Stimulated activated naive CD4-positive, alpha-beta T cell (primary cell): ENCODE measurements at places on chromosomes 1 and 21.

- no peak for DNase-seq
Measured at GRCh38 chr1:212485913-212486618, 53.3 kb downstream of the NENF start.

GRCh38 chr1:201518071-201518470 lies 11.1 kb upstream of the CSRP1 start:
- no peak for DNase-seq

DNA sequence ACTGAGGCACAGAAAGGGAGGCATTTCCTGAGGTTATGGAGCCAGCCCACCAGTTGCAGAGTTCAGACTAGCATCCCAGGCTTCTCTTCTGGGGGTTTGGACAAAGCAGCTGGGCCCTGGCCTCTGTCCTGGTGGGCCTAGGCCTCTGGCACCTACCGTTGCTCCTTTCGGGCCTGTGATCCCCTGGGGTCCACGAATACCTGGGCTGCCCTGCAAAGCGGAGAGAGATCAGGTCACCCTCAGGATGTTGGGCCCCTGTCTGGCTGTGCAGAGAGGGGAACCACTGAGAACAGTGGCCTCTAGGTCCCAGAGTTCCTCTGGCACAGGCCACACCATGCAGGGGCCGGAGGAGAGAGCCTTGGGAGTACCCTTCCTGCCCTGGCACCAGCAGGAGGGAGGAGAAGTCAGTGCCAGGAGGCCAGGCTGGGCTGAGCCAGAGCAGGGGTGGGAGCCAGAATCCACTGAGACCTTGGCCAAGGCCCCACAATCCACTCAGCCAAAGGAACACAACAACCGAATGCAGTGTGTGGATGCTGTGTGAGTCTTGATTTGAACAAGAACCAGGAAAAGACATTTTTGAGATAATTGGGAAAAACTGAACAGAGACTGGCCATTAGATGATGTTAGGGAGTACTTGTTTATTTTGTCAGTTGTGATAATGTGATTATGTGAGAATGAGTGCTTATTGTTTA lies 8.9 kb downstream of the COL9A2 start:
- no peak for DNase-seq

DNA sequence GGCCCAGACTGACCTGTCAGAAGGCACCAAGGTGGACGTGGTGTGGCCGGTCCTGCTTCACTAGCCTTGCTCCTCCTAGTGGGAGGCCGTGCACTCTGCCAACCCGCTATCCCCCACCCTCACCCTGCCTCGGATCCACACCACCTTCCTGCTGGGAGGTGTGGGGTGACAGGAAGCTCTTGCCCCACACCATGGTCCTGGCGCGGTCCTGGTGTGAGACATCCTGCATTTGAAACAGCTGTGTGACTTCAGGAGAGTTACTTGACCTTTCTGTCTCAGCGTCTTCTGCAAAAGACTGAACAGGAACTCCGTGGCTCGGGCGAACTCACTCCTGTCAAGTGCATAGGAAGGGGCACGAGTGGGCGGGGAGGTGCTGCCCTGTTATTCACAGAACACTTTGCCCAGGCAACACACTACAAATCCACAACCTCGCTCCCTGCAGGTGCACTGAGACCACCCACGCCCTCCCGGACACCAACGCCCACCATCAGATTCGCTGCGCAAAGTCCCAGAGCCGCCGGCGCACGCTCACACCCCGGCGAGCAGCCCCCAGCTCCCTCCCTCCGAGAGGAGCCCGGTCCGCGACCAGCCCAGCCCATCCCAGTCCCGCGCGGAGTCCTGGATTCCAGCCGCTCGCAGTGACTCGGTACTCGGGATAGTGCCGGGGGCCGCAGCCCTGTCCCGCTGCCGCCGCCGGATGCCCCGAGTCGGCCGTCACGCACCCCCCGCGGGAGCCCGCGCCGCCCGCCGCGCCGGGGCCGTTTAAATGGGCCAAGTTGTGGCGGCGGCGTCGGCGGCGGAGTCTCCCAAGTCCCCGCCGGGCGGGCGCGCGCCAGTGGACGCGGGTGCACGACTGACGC lies at the start of gene SAMD11:
Gene SAMD11, plus strand, starts transcription at position 793 of the 860 bp plus-strand sequence. CDS start 509 bp downstream, outside the sequence.
- DNase-seq = peak; percentile 25

DNA sequence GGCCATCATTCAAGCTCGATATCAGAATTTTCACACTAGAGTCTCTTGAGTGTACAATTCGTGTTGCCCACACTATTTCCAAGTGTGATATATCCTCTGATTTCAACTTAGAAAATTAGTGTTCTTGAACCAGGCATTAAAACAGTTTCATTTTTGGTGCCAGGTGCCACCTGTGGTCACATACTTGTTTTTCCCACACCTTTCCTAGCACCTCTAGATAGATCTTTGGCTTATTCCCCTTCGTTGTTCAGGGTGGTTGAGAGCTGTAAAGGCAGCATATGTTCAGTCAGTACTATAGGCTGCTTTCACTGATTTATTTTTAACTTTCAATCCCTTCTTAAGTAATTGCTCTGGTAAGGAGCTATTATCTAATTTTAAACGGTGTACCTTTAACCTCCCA lies 131.1 kb downstream of the NEK7 start:
- no peak for DNase-seq
